Stimulated activated CD4-positive, alpha-beta T cell treated with anti-CD3 and anti-CD28 coated beads, TNF-alpha, amount 100 ng/mL, for 48 hours (primary cell): ENCODE measurements at places on chromosomes 2 and 18.

DNA sequence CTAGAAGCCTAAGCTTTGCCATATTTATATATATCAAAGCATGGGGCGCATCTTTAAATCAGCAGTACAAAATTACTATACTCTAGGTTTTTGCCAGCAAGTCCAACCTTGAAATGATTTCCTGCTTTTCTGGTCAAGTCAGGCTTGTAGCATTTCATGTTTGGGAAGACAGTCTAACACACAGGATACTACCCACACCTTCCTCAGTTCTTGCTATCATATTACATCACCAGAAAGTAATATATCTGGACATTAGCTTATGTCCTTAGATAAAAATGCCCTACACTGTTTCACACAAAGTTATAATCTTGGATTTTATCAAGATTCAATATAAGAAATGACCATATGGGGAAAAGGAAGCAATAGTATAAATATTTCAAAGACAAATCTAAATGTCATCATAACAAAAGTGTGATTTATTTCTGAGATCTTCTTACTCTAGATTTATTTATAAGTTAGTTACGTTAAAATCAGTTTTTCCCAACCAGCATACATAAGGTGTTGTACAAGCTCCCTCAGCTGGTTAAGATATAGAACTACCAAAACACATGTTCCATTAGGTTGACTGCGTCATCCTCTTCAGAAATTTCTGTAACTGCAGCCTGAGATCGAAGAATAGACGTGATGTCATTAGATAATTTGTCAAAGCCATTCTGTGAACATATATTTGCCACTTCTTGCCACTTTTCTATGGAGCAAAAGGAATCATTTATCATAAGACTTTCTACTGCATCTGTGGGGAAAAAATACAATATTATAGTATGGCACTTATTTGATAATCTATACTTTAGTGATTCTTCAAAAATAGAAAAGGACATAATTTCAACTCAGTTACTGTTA lies 56.6 kb downstream of the CLHC1 start:
- DNase-seq = no peak

GRCh38 chr2:11579867-11580659 lies 46.2 kb downstream of the GREB1 start:
- no peak for DNase-seq

GRCh38 chr18:13454363-13455150 lies 236.0 kb downstream of the LDLRAD4 start:
- no peak for DNase-seq

GRCh38 chr2:238906254-238906935 lies 58.5 kb downstream of the TWIST2 start:
- DNase-seq = no peak

- no peak for DNase-seq
Observed at GRCh38 chr2:70947556-70948184, 12.0 kb downstream of the ATP6V1B1 start.

- no peak for DNase-seq
Observed at GRCh38 chr2:222160944-222161343, 137.9 kb downstream of the PAX3 start.

GRCh38 chr18:65057439-65058083 lies 693.3 kb upstream of the CDH7 start:
- DNase-seq = no peak
